ENCODE measurements at places on chromosomes 5 and 9.

DNA sequence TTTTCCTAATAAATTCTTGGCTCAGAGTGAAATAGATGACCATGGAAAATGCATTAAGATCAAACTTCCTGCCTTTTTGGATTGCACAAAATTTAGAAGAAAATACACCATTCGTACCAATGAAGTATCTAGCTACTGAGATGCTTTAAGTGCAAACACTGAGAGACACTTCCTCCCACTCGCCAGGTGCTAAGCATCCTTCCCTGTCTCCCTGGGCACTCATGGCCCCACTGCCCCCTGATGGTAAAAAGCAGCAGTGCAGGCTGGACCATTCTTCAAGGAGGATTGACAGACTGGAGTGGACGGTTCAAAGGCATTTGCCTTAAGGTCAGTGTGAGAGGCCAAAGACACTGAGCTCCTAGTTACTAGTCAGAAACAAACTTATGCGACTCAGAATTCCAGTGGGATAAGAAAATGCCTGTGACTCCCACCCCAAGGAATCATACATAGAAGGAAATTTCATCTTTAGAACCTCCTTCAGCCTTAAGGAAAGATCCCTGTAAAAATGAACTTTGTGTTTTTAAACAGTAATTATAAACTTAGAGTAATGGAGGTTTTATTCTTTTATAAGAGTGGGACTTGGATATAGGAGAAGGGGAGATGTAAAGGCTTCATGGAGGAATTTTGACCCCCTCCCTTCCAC lies 86.0 kb upstream of the SLC30A5 start:
- DNase-seq: no peak

DNA sequence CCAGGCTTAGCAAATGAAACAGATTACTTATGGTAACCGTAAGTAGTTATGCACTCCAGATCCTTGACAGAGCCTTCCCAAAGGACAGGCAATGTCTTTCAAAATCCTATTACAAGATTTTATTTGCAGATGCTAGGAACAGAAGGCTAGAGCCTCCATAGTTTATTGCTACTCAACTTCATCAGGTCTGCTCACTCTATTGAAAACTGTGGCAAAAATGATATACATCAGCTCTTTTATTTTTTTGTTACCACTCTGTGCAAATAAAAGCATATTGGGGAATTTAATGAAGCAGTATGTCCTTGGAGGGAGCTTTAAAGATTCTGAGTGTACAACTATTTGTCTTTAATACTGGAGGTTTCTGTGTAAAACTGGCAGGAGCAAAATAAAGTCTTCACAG lies 46.5 kb downstream of the SLC44A1 start:
- DNase-seq: no peak

- no peak for DNase-seq
These were observed 33.0 kb upstream of the UGCG start for GRCh38 chr9:111863636-111864035.

DNA sequence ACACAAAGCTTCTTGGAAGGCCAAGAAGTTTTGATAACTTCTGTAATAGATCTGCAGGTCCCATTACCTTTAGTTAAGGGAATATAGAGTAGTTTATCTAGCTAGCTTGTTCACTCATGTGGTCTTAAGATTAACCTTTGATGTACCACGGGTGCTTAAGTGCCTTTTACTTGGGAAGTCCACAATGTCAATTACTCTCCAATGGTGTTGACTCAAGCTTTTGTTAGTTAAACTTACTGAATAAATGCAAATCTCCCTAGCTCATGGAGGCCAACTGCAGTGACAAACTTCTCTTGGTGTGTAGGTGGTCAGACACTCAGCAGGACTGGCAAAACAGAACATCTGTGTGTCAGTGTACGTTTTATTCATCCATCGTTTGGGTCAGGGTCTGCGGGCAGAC lies 501.5 kb downstream of the ELAVL2 start:
- no peak for DNase-seq

DNA sequence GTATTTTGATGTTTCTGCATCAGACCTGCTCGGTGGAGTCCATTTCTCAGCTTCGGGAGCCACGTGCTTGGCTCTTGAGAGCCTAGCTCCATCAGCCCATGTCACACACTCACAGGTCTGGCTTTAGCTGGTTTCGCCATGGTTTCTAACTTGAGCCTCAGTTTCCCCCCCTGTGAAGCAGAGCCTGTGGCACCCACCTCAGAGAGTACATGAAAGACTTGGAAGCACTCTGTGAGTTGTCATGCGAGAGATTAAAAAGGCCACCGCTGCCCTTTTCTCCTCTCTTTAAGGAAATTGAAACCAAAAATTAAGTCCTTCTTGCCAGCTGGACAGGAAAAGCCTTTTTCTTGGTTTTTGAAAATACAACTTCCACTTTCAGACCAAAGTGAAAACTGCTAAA lies 8.8 kb downstream of the TENT4A start:
- no peak for DNase-seq

DNA sequence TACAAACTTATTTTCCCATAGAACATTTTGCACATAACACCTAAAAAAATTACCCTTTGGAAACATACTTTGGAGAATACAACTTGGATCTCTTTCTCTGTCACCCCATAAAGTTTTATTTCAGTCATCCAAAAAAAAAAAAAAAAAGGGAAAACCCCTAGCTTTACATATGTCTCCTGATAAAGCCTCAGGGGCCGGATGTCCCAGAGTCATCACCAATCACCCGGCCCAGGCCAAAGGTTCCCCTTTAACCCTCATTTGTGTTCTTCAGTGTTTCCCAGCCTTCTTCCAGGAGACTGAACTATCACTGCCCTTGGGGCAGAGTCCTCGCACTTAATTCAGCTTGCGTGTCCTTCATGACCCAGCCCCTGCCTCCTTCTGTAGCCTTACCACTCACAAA lies 28.8 kb downstream of the ANXA6 start:
- no peak for DNase-seq

- DNase-seq: no peak
These were observed 18.3 kb upstream of the HSDL2 start for GRCh38 chr9:112361601-112362000.

- no peak for DNase-seq
These were observed 2.6 kb upstream of the GRIN1 start for GRCh38 chr9:137136261-137136880.

DNA sequence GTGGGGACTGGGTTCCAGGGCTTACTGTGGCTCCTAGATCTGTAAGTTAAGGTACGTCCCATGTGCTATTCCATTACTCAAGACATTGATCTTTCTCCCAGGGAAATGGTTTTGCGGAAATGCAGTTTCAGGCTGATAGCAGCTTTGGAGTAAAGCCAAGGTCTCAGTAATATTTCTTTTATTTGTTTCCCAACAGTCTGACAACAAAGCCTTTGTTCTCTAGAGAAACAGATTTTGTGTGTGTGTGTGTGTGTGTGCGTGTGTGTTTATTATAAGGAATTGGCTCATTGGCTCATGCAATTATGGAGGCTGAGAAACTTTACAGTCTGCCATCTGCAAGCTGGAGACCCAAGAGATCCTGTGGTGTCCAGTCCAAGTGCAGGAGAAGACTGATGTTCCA lies 12.1 kb upstream of the POC5 start:
- DNase-seq: no peak
